Midbrain (tissue), 1 donor: ENCODE measurements at places on chromosomes 5 and 9.

DNA sequence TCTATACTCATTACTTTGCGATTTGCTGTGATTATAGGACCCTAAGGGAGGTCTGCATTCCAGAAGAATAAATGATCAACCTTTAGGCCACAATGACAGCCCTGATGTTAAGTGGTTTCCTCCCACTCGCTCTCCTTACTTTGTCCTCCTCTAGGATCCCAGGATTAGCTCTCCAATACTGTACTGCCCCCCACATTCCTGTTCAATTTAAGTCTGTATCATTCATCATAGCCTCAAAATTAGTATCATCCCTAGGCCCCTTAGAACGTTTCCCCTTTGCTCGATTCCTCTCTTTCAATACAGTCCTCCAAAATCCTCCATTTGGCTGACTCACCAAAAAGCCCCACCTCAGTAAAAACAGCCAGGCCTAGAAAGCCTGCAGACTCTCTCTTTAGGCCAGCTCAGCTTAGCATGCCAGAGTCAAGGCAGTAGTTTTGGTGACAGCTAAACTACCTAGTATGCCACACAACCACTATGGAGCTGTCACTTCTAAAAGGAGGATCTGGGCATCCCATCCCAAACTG, 24.4 kb downstream of the RNF145 start:
- no peak for DNase-seq

DNA sequence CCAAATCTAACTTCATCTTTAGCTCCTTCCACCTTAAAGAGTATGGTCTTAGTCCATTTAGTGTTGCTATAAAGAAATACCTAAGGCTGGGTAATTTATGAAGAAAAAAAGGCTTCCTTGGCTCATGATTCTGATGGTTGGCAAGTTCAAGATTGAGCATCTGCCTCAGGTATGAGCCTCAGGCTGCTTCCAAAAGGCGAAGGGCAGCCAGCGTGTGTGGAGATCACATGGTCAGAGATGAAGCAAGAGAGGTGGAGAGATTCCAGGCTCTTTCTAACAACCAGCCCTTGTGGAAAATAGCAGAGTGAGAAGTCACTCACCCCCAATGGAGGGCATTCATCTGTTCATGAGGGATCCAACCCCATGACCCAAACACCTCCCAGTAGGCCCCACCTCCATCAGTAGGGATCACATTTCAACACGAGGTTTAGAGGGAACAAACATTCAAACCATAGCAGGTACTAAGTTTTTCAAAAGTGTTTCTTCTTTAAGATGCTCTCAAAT, 225.9 kb downstream of the SGCD start:
- no peak for DNase-seq

- no peak for DNase-seq
These were observed 28.7 kb downstream of the GTF3C4 start for GRCh38 chr9:132698989-132699388.

DNA sequence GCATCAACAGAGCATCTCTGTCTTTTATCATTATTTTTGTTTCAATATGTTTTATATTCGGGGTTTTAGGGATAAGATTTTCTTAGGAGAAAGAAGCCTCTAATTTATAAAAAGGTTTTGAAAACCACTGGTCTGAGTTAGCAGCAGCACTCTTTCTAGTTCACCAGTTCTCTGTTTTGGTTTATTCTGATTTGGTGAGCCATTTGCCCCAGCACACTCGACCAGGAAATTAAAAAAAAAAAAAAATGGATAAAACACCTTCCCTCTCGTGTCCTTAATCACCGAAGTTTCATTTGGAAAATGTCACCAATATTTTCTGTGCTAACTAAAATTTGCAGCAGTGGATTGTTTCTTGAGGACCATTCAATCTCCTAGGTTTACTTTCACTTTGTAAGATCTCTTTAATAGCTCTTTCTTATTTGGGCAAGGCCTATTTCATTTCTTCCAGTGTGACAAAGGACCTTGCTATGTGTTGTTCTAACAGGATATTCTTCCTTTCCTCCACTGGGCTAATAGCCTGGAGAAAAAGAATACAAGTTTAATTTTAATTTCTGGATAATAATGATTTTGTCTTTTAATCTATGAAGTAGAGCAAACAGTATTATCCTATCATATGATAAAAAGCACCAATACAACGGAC, 57.8 kb upstream of the ANXA1 start:
- no peak for DNase-seq

- peak; percentile 35 for DNase-seq
These were observed 6.8 kb downstream of the MACROH2A1 start for GRCh38 chr5:135392256-135392655.

- DNase-seq, result no peak
These were observed 221.6 kb downstream of the ACTL7B start for GRCh38 chr9:108634204-108634603.

DNA sequence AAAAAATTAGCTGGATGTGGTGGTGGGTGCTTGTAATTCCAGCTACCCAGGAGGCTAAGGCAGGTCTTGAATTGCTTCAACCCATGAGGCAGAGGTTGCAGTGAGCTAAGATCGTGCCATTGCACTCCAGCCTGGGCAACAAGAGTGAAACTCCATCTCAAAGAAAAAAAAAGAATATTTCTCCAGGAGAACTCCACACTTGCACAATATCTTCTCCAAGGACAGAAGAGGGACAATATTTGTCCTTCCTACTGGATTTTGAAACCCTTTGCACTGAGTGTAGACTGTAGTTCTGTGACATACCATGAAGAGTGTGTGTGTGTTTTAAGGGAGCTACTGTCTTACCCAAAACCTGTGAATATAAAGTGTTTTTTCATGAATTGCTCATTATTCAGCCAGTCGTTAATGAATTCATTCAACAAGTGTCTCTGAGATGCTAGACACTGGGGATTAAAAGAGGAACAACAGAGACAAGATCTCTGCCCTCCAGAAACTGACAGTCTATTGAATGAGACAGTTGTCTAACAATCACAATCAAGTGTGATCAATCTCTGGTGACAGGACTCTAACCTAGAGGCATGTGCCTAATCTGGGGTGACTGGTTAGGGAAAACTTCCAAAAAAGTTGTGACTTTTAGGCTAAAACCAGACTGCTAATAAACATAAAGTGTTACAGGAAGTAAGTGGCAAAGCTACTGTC, 9.8 kb upstream of the UBE2D2 start:
- no peak for DNase-seq

GRCh38 chr5:93598091-93599000, 15.3 kb downstream of the NR2F1 start:
- DNase-seq, result no peak

DNA sequence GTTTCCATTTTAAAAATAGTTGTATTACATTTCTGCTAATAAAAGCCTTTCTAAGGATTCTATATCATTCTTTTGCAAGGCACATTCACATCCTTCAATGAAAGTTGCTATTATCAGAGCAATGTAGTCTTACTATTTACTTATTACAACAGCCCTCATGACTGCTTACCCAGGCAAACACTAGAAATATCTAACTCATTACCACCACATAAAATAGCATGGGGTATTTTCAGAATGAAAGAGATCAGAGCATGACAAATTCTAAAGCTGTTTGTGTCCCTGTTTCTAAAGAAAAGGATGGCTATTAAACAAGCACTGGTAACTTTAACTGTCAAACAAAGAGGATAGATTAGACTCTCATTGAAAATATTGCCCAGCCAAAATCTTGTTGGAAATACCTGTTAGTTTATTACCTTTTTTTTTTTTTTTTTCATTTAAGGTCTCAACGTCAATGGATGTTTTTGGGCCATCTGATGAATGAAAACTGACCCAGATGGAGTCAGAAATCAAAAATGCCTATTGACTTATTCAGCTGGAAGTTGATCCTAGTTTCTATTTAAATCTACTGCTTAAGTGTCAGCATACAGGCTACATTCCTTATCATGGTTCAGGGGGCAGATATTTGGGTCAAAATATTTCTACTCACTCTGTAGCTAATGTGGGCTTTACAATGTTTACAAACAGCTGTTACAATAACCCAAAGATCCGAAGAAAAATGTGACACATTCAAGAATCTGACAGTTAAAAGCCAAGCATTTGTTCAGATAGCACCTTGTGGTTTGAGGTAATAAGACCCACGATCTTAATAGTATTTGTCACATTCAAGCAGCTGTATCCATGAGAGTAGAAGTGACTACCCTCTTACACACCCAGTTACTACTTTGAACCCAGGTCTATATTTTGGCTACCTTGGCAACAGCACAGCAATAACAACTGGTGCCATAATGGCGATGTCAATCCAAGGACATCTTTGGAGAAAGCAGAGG, 554.8 kb upstream of the MEF2C start:
- DNase-seq, result no peak

DNA sequence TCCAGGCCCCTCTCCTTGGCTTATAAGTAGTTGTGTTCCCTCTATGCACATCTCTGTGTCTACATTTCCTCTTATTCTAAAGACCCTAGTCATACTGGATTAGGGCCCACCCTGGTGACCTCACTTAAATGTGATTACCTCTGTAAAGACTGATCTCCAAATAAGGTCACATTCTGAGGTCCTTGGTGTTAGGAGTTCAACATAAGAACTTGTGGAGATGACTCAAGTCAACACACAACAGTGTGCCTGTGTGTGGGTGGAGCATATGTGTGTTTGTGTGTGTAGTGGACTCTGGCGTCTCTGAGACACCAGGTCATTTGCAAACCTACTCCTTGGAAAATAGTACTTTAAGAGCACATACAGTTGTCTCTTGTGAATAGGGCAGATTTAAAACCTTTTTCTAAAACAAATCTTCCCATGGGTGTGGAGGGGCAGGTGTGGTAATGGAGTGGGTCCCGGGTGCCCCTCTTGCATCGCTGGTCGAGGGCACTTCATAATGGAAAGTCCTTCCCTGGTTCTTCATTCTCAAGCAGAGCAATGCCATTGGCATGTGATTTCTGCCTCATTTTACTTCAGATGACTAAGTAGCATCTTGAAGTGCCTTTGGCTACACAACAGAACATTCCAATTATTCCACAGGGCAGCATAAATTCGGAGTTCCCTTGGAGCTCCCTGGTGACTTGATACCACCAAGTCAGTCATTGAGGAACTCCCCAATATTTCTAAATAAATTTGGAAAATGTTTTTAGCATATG, 84.4 kb downstream of the C9orf152 start:
- DNase-seq, result no peak

- DNase-seq, result no peak
These were observed 82.2 kb upstream of the HSPA9 start for GRCh38 chr5:138657360-138657759.

DNA sequence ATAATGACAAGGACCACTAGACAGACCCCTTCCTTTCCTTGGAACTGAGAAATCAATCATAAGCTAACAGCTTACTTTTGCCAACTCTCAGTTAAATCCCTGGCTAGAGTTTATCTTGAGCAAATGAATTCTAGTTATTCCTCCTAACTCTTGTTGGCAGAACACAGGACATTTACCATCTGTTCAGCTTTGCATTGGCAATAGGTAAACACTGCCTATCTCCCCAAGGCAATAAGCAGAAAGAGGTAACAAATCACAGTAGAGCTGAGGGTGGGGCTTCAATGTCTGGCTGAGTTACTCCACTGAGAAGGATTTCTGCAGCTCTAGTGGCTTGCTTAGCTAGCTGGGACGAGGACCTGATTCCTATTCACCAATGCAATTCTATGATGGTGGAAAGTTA, 503.3 kb upstream of the GRIA1 start:
- DNase-seq, result no peak

- no peak for DNase-seq
These were observed 44.8 kb downstream of the NLN start for GRCh38 chr5:65766781-65767180.

DNA sequence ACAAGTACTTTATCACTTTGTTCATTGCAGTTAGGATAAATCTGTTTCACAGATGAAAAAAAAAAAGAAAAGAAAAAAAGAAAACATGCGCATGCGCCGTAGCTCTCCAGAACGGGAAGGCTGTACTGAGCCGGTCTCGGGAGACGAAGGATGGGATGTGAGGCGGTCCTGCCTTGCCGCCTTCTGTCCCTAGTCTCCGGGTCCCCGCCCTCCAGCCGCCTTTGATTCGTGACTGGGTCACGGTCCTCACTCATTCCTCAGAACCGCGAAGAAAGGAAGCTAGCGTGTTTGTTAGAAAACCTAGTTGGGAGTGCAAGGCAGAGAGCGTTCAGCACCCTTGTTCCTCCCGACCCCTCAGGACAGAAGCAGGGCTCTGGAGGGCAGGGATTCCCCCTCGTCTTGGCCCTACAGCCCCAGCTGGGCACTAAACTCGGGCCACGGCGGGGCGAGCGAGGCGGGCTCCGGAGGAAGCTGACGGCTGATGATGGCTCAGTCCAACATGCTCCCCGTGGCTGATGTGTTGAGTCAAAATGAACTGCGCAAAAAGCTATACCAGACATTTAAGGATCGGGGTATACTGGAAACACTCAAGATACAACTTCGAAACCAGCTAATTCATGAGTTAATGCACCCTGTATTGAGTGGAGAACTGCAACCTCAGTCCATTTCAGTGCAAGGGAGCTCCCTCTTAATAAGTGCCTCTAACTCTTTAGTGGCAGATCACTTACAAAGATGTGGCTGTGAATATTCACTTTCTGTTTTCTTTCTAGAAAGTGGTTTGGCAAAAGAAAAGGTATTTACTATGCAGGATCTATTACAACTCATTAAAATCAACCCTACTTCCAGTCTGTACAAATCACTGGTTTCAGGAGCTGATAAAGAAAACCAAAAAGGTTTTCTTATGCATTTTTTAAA, 40.0 kb downstream of the CPLANE1 start:
- DNase-seq, result no peak

GRCh38 chr9:136567651-136568287, 21.9 kb upstream of the NOTCH1 start:
- no peak for DNase-seq

GRCh38 chr5:99063737-99064136, 134.9 kb upstream of the CHD1 start:
- no peak for DNase-seq

DNA sequence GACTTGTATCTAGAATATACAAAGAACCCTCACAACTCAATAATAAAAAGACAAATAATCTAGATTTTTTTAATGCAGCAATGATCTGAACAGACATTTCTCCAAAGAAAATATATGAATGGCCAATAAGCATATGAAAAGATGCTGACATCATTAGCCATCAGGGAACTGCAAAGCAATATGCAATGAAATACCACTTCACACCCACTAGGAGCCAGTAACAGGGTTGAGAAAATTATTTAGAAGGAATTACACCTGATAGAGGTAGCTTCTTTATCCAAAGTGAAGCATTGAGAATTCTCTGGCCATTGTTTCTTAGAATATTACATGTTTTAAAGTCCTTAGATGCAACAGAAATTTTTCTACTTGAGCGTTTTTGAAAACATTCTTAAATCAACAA, 316.9 kb downstream of the KCNN2 start:
- DNase-seq, result no peak

- DNase-seq, result no peak
These were observed 16.4 kb downstream of the SLC6A7 start for GRCh38 chr5:150206098-150206778.

GRCh38 chr5:142861011-142861410, 90.8 kb downstream of the ARHGAP26 start:
- no peak for DNase-seq

DNA sequence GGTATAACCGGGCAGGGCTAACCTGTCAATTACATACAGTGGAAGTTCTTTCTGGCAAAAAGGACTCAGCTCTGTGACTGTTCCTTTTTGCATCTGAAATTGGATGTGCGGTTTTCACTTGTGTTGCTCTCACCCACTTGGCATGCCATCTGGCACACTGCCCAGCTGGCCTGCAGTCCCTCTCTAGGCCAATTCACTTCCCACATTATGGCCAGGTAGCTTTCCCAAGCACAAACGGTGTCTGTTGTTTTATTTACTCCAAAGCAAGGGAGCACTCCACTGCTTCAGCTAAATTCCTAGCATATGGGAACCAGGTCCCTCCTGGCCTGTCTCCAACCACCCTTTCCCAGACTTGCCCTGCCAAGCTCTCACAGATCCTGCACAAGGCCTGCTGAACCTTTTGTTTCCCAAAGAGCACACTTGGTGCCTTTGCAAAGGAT, 132.5 kb downstream of the SEMA6A start:
- DNase-seq, result peak; percentile 59
